ENCODE measurements at places on chromosomes 3 and 15.

DNA sequence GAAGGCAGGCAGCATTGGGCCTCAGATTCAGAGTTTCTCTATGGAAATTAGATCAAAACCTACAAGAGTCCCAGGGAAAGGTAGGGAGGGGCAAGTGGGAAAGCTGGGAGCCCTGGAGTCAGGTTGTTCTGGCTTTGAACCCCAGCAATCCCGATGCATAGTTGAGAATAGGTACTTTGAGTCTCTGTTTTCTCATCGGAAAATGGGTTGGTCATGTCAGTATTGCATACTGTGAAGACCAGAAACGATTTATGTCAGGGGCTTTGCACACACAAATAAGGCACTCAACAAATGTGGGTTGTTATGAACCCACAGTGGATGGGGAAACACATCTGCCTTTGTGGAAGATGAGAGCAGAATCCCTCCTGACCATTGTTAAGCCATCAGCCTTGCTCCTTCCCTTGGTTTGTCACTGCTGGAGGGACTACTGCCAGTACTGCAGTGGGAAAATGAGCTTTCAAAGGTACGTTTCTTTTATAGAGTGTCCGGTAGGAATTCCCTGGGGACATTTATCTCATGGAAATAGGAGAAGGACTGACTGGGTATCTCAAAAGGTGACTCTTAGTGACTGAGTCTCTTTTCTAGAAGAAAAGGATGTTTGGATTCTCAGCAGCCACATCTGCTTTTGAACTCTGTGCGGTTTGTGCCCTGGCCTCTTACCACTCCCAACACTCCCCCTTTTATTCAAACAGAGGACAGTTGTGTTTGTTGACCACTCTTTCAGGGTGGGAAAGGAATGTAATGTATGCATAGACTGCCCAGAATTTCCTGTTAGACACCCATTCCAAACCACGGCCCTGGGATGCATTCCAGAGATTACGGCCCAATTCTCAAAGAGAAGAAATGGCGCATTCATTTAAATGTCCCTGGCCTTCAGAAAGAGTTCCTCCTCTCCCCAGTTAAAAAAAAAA is 54.6 kb upstream of the VILL start:
- DNase-seq: no peak

- no peak for DNase-seq
Measured at GRCh38 chr15:50418041-50418583, 6.1 kb upstream of the USP8 start.

DNA sequence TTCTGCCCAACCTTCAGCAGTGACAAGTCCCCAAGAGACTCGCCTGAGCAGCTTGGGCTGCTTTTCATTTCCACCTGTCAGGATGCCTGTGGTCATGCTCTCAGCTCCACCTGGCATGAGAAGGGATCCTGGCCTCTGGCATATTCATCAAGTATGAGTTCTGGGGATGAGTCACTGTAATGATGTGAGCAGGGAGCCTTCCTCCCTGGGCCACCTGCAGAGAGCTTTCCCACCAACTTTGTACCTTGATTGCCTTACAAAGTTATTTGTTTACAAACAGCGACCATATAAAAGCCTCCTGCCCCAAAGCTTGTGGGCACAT is 3.5 kb downstream of the MYD88 start:
- DNase-seq: no peak

GRCh38 chr3:139338405-139338804 is 5.4 kb upstream of the MRPS22 start:
- no peak for DNase-seq

- no peak for DNase-seq
Measured at GRCh38 chr3:174413062-174413912, 445.8 kb upstream of the NAALADL2 start.

DNA sequence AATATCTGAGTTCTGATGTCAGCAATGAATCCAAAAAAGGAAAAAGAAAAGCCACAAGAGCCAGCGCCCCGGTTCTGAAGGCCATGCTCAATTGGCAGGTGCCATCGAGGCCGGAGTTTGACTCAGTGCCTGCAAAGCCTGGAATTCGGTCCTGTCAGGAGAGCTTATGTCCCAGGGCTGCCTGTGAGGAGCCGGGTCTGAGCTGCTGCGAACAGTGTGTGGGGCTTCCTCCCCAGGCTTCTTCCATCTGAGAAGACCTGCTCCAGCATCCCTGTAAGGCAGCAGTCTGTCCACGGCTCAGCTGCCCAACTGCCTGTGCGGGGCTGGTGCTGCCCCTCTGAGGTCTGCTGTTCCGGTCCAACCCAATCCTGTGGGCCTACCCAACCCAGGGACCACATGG is 46.1 kb downstream of the ROPN1B start:
- DNase-seq: no peak
